Activated naive CD8-positive, alpha-beta T cell treated with anti-CD3 and anti-CD28 coated beads for 36 hours (primary cell): ENCODE measurements at places on chromosomes 1 and 21. TPM values are rescaled to one million over a fixed set of nuclear protein-coding genes. Genes with fewer than 3 reads are reported as not detected.

DNA sequence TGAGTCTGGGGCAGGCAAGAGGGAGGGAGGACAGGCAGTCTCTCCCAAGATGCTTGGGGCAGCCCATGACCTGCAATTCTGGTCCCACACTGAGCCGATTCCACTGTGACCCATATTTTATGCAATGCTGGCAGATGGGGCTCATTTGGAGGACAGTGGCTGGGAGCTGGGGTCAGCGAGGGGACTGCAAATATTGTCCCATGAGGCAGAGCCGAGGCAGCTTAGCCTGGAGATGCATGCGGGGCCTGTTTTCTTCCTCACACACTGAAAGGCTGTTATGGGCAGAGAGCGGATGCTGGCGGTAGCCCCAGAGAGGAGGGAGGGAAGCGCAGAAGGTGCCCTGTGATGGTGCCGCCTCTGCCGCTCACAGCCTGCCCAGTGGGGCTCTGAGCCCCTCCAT lies 128.5 kb upstream of the POU3F1 start:
- no peak for DNase-seq

DNA sequence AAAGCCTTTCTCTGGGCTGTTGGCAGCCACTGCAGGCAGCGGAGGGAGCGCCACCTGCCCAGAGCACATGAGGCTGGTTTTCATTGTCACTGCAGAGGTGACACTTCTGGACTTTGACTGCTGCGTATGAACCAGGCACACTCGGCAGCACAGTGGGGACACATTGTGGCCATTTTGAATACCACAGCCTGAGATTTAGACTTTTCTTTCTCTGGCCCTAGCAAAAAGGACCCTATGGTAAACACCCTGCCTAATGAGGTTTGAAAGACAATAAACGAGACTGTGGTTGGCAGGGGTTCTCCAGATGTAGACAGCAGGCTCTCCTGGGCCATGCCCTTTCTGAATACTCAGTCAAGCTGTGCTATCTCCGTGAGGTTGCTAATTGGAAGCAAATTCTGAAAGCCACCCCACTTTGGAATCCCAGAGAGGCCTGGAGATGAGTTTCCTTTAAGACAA lies 12.0 kb upstream of the KCNE2 start:
- peak; percentile 18 for DNase-seq

TAS1R1 gene
- not detected for total RNA-seq

TACSTD2 gene
- 0.08 TPM for total RNA-seq

PTGFR gene
- not detected for total RNA-seq

ACBD3 gene
- 19.2 TPM for total RNA-seq

DNA sequence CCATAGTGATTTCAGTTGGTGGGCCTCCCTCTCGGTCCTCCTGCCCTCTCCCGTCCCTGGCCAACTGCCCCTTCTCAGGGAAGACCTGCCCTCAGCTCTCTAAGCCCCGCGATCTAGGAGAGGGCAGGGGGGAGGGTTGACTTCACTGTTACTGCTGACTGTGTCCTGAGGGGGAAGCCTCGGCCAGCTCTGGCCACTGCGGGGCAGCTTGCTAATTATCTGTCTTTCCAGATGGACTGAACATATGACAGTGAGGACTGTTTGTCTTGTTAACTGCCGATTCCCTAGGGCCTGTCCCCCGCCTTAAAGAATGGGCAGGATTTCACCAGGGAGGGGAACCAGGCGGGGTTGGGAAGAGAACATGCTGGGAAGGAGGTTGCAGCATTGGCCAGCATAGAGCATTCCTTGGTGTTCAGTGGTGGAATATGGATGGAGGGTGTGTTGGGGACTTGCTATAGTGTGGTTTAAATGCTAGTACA lies 22.9 kb downstream of the NIPAL3 start:
- DNase-seq, result no peak

GRCh38 chr1:29368936-29369932 lies 132.9 kb downstream of the PTPRU start:
- no peak for DNase-seq

SMAP2 gene
- total RNA-seq, result 162 TPM

- DNase-seq, result no peak
Observed at GRCh38 chr1:166233750-166234366, 67.1 kb upstream of the FAM78B start.

DNA sequence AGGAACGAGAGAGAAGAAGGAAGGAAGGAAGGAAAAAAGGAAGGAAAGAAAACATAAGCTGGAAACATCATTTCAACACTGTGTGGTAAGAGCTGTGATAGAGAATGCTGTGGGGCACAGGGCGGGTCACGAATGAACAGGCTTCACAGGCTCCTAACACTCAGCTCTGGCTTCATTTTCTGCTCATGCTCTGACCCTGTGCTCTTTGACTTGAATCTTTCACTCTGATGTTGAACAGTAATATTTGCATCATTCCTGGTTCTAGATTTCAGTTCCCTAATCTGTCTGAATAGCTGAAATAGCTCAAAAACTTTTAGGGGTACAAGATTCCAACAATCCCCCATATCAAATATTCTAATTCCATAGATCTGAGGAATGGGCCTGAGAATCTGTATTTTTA lies 207.3 kb downstream of the LHX8 start:
- no peak for DNase-seq

S100A1 gene
- total RNA-seq, result not detected

DNA sequence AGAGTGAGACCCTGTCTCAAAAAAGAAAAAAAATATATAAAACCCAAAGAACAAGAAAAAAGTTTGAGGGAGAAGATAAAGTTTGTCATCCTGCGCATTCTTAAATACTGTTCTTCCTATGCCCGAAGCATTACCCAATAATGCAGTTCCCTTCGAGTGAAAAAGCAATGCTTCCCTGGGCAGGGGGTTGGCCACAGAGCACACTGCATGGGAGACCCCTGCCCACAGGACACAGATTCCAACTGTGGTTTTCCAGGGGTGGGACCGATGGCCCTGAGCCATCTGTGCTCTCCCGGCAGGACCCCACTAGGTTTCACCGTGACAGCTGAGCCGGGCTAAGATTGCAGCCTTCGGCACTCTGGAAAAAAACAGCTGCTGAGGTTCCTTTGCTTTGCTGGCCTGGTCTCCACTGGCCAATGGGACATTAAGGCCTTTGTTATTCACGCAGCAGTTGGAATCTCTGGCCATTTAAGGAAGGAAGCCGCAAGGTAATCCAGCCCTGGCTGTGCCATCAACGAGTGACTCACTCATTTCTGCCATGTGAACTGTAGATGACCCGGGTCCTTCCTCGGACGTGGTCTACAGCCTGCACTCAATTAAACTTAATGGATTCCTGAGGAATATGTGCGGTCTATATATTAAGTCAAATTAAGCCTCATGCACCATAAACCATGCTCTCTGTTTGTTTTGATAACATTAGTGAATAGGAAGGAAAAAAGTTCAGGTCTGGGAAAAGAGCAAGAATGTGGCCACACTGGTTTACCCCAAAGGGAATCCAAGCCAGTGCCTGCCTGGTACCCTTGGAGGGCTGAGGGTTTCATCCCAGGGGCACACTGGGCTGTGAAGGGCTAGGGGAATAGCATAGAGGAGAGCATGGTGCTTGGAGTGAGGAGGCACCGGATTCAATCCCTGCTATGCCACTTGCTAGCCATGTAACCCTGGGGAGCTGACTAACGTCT lies 163.2 kb downstream of the ZBTB18 start:
- DNase-seq, result no peak

DNA sequence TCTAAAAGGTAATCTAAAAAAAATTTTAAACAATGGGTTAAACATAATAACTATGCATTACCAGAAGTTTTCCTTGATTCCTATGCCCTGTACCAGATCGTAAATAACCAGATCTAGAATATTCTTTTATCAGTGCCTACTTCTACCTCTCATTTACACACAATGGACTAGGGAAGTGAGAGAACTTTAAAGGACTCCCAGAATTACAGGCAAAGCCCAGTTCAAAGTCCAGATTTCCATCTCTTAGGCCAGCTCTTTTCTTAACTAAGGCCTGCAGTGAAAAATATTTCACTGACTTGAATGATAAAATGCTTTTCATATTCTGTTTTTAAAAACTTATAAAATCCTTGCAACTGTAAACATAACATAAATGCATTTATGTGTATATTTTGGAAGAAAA lies 32.6 kb downstream of the ESRRG start:
- DNase-seq, result no peak

GRCh38 chr21:45026826-45027225 lies 47.6 kb upstream of the ADARB1 start:
- no peak for DNase-seq

DNA sequence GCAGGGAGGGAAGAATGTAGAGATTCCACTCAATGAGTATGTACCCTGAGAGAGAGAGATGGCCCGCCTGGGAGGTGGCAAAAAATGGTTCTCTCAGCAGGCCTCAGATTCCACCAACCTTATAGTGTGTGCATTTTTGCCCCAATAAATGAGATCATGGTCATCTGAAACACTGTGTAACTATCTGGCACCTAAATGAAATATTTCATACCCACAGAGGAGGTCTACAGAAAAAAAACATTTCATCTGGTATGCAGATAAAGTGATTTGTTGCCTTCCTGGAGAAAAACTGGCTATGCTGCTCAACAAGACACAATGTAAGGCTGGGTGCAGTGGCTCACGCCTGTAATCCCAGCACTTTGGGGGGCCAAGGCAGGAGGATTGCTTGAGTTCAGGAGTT lies 4.9 kb downstream of the TMCO2 start:
- DNase-seq, result no peak

- no peak for DNase-seq
Observed at GRCh38 chr1:90012300-90012699, 17.4 kb downstream of the ZNF326 start.

- no peak for DNase-seq
Observed at GRCh38 chr1:223771469-223771813, 59.1 kb downstream of the CAPN2 start.

FCGR1A gene
- not detected for total RNA-seq

DNA sequence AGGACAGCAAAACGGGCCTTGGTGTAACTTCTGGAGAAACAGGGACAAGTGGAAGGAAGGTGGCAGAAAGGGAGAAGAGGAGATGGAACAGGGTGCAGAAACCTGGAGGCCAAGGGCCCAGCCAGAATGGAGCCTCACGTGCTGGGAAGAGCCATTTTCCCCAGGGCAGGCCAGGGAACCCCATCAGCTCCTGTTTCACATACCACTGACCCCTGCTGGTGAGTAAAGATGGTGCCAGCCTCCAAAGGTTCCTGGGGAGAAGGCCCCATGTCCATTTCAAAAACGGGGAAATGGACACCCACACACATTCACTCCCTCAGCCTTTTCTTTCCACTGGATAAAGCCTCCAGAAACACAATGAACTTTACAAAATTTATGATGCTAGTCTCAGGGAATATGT lies 57.6 kb upstream of the JUN start:
- DNase-seq, result no peak

DNA sequence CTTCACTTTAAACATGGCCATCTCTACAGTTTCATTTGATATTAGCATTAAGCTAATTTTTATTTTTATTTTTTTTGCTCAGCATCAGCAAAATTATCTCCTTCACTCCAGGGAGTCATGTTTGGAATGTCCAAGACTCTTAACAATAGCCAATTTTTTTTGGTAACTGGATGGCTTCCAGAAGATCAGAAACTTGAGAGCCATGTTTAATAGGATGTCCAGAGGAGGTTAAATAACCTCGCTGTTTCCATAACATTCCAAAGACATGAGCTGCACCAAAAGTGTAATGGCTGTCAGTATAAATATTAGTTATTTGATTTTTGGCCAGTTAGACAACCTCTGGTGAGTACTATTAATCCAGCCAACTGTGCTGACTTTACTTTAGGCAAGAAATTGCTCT lies 80.7 kb downstream of the DNTTIP2 start:
- no peak for DNase-seq

DNA sequence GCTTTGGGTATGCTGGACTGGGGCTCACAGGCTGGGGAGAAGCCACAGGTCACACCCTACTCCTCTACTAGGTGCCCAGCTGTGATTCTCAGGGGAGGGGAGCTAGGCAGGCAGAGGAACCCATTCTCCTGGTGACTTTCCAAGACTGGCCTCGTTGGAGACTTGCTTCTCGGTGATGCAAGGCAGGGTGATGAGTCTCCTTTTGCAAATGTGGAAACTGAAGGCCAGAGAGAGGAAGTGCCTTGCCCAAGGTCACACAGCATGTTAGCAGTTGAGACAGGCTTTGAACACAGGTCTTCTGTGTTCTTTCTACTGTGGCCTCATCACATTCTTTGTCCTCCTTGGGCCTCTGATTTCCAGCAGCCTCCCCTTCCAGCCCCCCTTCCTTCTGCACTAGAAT lies 20.5 kb upstream of the C1QA start:
- no peak for DNase-seq

- no peak for DNase-seq
Observed at GRCh38 chr1:163844459-163844858, 522.7 kb downstream of the NUF2 start.

DNA sequence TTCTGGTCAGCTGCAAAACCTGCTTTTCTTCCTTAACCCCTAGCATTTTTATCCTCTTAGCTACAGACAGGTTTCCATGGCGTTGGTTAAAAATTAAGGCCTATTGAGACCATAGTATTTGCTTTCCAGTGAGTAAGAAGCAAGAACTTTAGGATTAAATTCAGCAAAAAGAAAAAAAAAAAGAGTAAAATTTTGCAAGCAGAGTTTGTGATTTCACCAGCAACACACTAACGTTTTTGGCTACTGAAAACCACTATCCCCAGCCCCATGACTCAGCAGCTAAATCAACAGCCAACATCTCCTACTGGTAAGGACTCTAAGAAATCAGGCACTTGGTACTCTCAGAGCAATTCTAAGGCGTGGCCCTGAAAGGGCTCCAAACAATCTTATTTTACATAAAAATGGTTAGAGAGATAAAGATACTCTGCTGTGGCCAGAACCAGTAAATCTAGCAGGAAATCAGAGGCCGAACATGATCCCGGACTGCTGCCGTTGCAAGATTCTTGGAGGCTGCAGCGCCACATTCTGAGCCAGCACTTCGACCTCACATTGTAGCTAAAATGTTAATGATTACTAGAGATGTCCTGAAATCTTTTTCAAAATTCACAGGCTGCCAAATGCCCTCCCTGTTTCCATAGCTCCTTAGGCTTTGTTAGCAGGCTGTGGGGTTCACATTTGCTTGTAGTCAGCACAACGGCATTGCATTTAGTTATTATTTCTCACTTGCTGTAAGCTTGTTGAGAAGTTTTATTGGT lies 1.6 kb upstream of the ENO1 start:
- no peak for DNase-seq

NUF2 gene
- total RNA-seq, result 43.3 TPM

GRCh38 chr1:204191456-204191855 lies 4.8 kb downstream of the KISS1 start:
- DNase-seq, result no peak

DNA sequence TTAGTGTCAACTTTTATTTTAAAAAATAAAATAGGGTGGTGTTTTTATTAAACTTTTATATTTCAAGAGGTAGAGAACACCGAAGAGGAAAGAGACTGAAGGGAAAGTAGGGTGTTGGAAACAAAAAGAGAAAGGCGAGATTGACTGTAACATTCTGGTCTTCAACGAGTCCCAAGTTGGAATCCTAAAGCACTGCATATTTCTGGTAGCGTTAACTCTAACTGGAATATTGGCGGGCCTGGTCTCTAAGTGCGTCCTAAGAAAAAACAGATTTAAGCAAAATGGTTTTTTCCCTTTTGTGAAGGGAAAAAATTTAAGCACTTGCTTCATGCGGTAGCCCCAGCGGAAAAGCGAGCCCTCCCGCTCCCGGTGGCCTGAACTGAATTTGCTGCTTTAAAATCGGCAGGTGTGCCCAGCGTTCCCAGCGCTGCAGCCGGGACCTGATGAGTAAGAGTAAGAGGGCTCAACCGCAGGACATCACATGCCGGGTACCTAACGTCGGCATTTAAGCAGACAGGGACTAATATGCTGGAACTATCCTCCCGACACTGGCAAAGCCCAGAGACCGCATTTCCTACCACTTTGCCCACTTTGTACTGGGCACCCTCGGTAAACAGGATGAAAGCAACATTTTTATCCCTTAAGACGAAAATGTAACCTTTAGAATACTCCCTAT lies 30.5 kb upstream of the NFIA start:
- DNase-seq, result no peak
